ENCODE measurements at places on chromosomes 4 and X.

DNA sequence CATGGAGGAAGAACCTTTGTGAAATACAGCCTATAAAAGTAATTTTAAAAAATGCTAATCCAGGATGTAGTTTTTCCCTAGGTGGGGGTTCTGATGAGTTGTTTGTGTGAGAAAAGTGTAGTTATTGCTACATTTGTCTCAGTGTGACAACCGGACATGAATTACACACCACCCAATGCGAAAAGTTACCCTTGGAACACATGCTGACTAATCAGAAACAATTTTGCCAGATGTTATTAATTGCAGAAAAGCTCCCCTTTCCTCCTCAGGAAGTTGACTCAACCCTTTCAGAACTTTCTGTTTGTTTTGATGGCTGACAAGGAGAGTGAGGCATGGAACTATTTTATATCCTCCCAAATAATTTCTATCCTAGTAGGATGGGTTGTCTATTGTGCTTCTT, 38.1 kb upstream of the EDA2R start:
- DNase-seq: peak; percentile 87

DNA sequence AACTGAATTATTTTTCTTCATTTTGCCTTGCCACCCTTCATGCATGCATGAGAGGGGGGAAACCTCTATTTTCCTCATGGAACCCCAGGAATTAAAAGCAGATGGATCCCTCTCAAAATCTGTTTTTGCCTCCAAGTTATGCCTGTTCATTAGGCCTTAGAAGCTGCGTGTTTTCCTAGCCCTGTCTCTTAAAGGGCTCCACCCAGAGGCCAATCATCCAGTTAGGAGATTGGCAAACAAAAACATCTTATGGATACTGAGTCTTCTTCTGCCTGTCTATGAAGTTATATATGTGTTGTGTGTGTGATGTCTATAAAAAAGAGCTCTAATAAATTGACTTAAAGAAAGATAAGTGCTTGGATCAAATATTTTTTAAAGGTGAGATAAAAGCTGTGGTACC, 142.9 kb downstream of the ANAPC10 start:
- DNase-seq: no peak

GRCh38 chrX:43557792-43558191, 98.3 kb upstream of the MAOA start:
- peak; percentile 41 for DNase-seq

DNA sequence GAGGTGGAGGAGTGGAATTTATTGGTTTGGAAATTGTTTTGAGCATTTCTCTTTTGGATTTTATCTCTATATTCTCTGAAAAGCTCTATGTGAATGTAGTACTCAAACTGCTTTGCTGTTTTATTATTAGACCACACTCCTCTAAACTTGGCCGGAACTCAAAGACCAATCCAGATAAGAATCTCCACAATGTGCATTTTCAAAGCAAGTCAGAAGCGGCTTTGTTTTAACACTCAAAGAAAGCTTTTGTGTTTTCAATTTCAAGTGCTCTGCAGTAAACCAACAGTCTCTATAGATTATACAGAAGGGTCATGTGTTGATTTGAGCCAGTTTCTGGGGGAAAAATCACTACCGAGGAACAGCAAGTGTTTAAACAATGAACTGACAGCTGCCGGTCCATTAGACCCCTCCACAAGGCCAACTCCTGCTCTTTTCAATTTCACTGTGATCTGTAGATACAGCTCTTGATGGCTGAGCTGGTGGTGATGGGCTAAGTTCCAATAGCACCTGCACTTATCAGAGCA, 79.4 kb downstream of the FTHL17 start:
- no peak for DNase-seq

DNA sequence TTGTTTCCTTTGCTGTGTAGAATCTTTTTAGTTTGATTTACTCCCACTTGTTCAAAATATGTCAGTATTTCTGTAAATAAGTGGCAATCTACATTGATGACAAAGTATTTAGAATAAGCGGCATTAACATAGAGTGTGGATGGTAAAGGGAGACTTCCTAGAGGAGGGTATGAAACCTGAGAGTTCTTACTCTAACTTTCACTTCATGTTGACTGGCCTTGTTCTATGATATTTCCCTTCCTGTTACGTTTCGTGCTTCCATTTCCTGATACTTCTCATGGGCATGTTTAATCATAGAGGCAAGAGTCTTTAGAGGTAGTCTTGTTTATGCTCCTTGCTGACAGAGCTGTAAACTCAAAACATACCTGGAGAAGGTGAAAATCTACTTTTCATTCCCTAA, 408.9 kb downstream of the GLUD2 start:
- DNase-seq: no peak

DNA sequence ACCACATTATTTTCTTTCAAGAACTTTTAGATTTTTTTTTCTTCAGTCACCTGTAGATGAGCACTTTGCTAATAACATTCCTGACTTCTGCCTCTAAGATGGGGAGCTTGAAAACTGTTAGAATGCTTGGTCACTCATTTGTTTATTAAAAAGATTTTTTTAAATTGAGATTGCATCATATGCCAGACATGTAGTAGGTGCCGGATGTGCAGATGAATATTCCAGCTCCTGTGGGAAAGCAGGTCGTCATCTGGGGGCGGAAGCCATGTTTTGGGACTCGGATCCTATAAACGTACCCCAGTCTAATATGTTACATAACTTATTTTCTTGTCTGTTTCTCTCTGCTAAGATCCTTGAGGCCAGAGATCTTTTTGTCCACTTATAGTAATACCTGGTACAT, 236.8 kb downstream of the ARHGAP10 start:
- DNase-seq: no peak

GRCh38 chr4:6071191-6071958, 53.1 kb upstream of the C4orf50 start:
- DNase-seq: no peak

- DNase-seq: no peak
Measured at GRCh38 chr4:534101-534575, 35.1 kb downstream of the PIGG start.

GRCh38 chrX:43753637-43754036, 97.5 kb downstream of the MAOA start:
- no peak for DNase-seq

GRCh38 chr4:38804654-38805295, at the start of gene TLR1:
Gene TLR1, minus strand, starts transcription at chr4:38804791. Its CDS starts 5,960 bp downstream, at chr4:38798831.
- peak; percentile 68 for DNase-seq

GRCh38 chrX:17655211-17656034, 81.9 kb upstream of the SCML1 start:
- peak; percentile 4 for DNase-seq

DNA sequence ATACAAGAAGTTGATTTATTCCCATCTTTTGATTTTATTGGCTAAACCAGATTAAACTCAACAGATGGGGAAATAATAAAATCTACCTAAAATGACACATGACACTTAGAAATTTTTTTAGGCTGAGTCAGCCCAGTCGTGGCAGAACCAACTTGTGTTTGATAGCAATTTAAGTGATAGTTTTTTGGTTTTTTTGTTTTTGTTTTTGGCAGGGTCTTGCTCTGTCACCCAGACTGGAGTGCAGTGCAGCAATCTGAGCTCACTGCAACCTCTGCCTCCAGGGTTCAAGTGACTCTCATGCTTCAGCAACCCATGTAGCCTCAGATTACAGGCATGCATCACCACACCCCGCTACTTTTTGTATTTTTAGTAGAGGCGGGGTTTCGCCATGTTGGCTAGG, 370.3 kb upstream of the NOCT start:
- peak; percentile 13 for DNase-seq

GRCh38 chr4:89000844-89001360, 56.1 kb downstream of the FAM13A start:
- peak; percentile 17 for DNase-seq

DNA sequence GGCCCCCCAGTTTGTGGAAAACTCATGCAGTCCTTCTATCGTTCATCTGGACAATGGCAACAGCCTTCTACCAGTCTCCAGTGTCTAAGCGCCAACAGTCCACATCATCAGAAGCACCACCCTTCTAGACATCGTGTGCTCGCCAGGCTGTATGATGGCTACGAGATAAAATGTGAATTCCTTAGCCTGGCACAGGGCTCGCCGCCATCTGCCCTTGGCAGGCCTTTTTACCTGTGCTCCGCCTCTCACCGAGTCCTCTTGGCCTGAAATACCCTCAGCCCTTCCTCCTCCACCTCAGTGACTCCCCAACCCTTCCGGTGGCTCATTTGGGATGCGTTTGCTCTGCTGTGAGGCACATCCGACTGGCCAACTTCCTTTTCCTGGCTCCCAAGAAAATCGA, 15.9 kb upstream of the STS start:
- DNase-seq: no peak

GRCh38 chr4:89134775-89135319, 23.5 kb downstream of the TIGD2 start:
- DNase-seq: peak; percentile 89

DNA sequence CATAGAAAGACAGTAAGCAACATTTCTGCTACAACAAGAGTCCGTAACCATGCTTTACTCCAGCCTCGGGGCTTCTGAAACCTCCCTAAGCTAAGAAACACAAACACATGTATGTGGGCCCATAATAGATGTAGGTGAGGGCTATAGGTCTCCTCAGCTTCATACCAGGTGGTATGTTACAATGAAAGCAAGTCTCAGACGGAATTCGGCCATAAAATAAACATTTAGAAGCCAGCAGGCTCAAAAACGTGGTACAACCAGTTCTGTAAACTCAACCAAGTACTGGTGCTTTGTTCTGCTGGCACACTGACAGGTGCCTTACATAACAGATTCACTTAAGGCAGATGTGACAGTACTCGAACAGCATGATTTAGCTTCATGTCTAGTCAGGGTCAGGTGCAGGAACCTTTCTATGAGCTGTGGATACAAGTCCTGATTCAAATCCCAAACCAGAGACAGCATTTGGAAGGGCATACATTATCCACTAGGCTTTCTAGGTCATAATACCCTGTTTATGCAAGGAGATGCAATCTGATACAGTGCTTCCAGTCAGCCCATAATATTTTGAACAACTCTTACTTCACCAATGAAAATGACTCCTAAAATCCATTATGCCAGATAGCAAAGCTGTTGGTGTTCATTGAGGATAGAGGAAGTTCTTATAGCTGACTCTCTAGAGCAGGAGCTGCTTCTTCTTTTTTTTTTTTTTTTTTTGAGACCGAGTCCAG, 113.8 kb upstream of the ENPP6 start:
- DNase-seq: no peak

DNA sequence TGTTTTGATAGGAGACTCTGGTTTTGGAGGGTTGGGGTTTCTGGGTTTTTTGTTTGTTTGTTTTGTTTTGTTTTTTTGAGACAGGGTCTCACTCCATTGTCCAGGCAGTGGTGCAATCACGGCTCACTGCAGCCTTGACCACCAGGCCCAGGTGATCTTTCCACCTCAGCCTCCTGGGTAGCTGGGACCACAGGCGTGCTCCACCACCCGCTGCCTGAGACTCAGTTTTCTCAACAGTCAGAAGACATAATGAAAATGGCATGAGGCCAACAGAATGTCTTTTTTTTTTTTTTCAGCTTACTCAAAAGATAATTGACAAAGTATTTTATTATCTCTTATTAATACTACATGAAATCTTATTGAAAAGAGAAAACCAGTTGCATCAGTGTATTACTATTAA, 32.4 kb downstream of the TNIP2 start:
- no peak for DNase-seq

DNA sequence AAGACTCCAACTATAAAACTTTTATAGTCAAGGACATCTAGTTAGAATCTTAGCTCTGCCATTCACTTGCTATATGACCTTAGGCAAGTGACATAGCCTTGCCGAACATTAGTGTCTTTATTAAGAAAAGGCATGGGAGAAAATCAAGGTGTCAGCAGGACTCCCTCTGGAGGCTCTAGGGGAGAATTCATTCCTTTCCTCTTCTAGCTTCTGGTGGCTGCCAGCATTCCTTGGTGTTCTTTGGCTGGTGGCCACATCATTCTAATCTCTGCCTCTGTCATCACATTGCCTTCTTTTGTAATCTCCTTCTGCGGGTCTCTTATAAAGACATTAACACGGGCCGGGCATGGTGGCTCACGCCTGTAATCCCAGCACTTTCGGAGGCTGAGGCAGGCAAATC, 99.8 kb downstream of the PPP1R2C start:
- DNase-seq: peak; percentile 24

GRCh38 chr4:123848606-123849005, 452.0 kb downstream of the SPRY1 start:
- DNase-seq: peak; percentile 43

DNA sequence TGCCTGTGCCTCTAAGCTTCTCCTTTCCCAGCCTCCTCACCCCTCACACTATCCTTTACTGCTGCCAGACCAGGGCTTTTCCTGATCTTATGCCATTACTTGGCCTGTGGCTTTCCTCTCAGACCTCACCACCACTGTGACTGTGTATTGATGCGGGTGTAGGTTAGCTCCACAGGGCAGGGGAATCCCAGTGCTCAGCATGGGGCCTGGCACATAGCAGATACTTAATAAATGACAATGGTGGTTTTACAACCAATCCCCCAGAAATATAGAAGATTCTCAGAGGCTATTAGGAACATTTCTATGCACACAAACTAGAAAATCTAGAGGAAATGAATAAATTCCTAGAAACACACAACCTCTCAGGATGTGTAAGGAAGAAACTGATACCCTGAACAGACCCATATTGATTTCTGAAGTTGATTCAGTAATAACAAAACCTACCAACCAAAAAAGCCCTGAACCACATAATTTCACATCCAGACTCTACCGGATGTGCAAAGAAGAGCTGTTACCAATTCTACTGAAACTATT, 129.6 kb upstream of the QRFPR start:
- DNase-seq: no peak

DNA sequence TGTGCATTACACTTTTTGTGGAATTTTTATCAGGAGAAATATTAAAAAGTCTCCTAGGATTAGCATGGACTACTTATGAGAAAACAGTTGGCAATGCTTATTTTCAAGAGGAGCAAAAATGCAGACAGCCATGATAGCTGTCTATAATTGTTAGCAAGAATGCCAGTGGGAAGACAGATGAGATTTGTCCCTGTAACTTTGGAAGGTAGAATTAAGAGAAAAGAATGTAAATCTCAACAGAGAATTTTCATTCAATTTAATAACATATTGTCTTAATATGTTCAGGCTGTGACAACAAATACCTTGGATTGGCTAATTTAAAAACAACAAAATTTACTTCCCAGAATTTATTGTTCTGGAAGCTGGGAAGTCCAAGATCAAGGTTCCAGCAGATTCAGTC, 349.2 kb downstream of the IQCM start:
- peak; percentile 10 for DNase-seq

- DNase-seq: no peak
Measured at GRCh38 chr4:189311251-189311650, 629.4 kb upstream of the FRG1 start.

- no peak for DNase-seq
Measured at GRCh38 chrX:12753366-12753765, 37.8 kb upstream of the PRPS2 start.

GRCh38 chrX:132463411-132463810, 25.4 kb downstream of the MBNL3 start:
- DNase-seq: no peak

- DNase-seq: peak; percentile 2
Measured at GRCh38 chr4:55125763-55126541, 557 bp upstream of the KDR start.

GRCh38 chr4:149095811-149096210, 653.6 kb upstream of the NR3C2 start:
- peak; percentile 69 for DNase-seq
